ENCODE measurements at places on chromosomes 11 and 22.

GRCh38 chr11:128940603-128941002, 2.1 kb downstream of the TP53AIP1 start:
- no peak for DNase-seq

DNA sequence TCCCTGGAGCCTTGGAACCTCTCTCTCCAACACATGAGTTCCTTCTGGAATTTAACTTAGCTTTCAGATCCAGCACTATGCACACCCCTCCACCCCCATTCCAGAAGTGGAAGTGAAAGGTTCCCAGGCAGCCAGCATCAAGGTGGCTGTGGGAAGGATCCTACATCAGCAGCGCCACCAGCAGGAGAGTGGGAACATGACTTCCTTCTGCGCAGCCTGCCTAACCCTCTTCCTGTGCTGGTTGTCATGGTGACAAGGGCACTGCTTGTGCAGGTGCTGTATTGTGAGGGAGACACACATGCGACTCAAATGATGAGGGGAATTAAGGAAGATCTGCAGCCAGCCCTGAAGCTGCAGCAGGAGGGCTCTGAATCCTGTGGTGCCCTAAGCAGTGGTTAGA, 904.5 kb upstream of the API5 start:
- peak; percentile 10 for DNase-seq

GRCh38 chr22:31933816-31934482, 10.4 kb upstream of the YWHAH start:
- no peak for DNase-seq

DNA sequence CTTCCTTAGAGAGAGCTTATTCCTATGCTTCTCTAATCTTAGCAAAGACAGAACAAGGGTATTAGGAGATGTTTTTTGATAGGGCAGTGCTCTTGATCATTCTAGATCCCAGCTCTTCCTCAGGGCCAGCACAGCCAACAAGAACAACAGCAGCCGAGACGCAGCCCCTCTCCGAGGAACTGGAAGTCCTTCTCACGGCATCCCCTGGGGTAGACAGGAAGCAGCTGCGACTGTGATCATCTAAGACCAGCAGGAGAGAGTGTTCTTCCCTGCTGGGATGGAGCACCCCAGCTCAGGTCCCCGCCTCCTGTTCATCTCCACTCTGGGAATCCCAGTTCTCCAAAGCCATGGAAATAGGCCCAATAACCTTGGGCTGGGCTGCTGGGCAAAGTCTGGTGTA, 29.6 kb downstream of the IRAG1 start:
- no peak for DNase-seq

- DNase-seq, result no peak
Observed at GRCh38 chr22:46536537-46537224, 739 bp downstream of the CELSR1 start.

DNA sequence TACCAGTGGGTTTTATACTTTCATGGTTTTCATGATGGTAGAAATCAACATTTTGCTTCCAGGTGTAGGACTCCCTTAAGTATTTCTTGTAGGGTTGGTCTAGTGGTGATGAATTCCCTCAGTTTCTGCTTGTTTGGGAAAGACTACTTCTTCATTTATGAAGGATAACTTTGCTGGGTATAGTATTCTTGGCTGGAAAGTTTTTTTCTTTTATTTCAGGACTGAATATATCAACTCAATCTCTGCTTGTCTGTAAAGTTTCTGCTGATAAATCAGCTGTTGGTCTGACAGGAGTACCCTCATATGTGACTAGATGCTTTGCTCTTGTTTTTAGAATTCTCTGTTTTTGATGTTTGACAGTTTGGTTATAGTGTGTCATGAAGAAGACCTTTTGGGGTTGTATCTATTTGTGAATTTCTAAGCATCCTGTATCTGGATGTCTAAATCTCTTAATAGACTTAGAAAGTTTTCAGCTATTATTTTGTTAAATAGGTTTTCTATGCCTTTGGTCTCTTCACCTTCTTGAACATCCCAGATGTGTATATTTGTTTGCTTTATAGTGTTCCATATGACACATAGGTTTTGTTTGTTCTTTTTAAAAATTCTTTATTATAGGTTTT, 95.9 kb downstream of the ENTHD1 start:
- DNase-seq, result no peak

DNA sequence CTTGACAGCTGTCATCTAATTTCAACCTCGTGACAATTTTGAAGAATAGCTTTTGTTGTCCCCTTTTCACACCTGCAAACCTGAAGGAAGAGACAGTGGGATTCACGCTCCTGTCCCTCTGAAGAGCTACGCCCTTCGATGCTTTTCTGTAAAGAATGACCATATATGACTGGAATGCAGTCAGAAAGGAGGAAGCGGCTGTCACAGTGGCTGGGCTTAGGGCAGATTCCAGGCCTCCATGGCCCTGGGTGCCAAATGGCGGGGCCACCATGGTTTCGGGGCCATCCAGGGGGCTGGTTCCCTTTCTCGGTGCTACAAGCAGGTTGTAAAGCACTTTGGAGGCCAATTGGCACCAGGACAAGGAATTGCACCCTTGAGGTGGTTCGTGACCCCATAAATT, 22.2 kb upstream of the FGF19 start:
- DNase-seq, result no peak

- DNase-seq, result peak; percentile 30
Observed at GRCh38 chr22:42080287-42080686, 787 bp downstream of the SMDT1 start.

- no peak for DNase-seq
Observed at GRCh38 chr11:130635937-130636630, 187.6 kb downstream of the ADAMTS15 start.

DNA sequence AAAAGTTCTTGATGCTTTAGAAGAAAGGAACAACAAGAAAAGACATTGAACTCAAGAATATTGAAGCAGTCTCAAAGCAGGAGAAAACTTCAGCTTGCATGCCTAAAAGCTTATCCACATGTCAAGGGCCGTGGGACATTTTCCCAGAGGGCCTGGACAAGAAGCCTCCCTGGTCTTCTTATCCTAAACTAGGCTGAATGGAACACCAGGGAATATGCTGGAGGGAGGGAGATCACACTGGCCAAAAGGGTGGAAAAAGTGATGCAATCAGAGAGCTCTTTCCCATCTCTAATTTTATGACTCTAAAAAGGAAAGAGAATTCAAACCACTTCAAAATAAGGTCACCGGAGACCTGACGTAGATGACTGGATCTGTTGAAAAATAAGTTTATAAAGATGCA, 107.2 kb downstream of the MPPED2 start:
- DNase-seq, result no peak

DNA sequence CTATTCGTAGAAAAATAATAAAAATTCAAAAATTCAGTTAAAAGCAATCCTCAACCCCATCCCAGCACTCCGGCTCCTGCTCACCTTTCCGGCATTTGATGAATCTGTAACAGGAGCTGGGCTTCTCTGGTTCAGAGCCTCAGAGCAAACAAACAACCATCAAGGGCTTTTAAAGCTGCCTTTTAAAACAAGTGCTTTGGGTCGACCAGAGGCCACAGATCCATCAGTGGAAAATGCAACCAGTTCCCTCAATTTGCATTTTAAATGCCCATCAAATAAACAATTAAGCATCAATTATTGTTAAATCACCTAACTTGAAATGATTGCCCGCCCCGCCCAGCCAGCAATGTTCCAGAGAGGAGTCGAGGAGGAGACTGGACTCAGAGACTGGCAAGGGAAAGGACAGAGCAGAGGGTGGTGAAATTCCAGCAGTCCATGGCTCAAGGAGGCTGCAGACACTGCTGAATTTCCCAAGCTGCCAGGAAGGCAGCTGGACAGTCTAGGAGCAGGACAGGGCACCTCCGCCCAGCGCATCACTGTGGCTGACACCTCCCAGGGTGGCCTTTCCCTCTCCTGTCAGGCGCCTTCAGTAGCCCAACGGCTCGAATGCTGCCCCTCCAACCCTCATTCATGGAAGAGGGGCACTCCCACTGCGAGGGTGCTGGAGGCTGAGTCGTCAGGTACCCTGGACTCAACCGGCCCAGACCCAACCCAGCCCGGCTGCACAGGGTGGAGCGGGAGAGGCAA, 7.5 kb downstream of the FXYD6 start:
- DNase-seq, result no peak

DNA sequence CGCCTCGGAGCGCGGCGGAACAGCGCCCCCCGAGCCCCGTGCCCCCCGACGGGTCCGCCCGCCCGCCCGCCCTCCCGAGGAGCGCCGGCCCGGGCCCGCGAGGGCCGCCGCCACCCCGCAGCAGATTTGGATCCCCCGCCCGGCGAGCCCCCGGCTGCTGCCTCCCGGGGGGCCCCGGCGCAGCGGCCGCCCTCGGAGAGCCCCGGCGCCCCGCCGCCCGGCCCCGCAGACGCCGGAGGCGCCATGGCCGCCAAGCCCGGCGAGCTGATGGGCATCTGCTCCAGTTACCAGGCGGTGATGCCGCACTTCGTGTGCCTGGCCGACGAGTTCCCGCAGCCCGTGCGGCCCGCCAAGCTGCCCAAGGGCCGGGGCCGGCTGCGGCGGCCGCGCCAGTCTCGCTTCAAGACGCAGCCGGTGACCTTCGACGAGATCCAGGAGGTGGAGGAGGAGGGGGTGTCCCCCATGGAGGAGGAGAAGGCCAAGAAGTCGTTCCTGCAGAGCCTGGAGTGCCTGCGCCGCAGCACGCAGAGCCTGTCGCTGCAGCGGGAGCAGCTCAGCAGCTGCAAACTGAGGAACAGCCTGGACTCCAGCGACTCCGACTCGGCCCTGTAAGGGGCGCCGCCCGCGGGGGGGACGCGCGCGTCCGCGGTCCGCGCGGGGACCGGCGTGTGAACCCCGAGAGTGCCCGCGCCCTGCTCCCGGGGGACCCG, 380 bp downstream of the C11orf96 start:
- peak; percentile 50 for DNase-seq

GRCh38 chr11:76365038-76365679, 15.8 kb downstream of the THAP12 start:
- DNase-seq, result no peak

- no peak for DNase-seq
Observed at GRCh38 chr22:39410264-39410663, 10.7 kb downstream of the TAB1 start.

DNA sequence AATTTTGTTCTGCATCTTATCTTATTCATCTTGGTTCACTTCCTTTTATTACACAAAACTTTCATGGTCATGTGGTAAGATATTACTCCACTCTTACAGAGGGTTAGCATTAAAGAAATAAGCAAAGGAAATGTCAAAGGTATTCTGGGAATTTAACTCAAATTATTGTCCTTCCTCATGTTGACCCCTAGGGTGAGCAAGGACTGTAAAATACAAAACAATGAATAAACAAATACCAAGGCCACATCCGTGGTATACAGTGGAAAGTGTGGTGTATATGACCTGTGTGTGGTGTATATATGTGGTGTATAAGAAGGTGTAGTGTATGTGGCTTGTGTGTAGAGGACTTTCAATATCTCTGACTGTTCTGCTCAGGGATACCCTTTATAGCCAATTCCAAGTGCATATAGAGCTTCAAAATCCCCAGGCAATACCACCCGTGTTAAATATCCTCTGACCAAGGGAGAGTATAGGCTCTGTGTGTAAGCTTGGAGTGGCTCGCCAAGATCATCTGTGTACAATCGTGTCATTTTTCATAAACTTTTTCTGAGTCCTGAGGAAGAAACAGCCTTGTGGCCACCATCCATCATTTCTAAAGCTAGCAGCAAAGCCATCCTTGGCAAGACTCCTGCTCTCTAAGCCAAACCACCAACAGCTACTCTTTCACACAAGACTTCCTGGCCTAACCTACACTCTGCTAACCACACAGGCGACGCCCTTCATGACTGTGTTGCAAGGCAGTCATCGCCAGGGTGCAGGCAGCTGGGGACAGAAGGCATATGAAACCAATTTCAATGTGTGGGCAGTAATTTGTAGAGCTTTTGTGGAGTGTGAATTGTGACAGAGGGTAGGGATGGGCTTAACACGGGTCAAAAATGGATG, 548.0 kb downstream of the ETS1 start:
- DNase-seq, result no peak

GRCh38 chr11:77127920-77128691, at the start of gene MYO7A:
Gene MYO7A (plus strand): TSS chr11:77128246. CDS start chr11:77130635, 2,389 bp downstream.
- DNase-seq, result peak; percentile 45

- DNase-seq, result no peak
Observed at GRCh38 chr11:36469063-36469462, 41.0 kb downstream of the TRAF6 start.

DNA sequence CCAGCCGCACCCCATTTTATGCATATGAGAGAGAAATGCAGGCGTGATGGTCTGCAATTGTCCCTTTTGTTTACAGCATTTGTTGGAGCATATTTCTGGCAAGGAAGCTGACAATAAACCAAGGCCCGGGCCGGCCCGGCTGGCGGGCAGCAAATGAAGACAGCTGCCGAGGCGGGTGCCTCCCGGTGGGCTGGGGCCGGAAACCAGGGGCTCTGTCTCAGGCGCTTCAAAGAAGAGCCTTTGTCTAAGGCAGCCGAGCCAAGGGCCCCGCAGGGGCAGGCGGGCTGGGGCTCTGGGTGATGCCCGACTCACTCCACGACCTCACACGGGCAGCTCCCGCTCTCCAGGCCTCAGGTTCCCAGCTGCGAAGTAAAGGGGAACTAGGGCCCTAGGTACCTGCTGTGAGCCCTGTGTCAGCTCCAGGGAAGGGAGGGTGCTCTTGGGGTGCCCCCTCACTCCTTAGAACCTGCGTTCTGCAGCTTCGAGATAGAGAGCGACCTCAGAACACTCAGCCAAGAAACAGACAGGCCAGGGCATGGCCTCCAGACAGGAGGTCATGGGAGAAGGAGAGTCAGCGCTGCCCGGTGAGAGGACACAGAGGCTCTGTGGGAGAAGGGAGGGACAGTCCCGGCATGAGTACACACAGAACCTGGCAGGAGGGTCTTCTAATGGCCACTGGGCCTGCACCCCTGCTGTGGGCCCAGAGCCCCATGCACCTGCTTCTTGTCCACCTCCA, 2.4 kb downstream of the LINC01488 start:
- DNase-seq, result no peak

DNA sequence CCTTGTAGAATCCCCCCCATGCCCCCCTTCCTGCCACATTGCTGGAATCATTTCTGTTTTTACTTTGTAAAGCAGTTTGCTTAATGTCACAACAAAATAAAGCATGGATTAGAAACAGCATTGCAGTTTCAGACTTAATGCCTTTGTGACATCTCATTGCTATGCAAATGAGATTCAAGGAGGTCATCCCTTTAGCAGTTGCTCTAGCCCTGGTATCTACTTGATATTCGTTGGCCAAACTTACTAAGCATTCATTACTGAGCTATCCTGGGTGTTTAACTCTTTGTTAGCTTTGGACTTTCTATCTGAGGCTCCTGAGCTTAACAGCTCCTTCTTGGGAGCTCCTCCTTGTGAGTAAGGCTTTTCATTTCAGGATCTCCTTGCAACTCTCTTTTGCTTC, 16.3 kb downstream of the FAT3 start:
- no peak for DNase-seq

DNA sequence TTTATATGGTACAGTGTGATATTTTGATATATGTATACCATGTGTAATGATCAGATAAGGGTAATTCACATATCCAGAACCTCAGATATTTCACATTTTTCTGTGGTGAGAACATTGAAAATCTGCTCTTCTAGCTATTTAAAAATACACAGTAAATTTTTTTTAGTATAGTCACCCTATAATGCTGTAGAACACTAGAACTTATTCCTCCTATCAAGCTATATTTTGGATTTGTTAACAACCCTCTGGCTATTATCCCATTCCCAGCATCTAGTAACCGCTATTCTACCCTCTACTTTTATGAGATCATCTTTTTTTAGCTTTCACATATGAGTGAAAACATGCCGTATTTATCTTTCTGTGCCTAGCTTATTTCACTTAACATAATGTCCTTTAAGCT, 65.5 kb upstream of the SYT9 start:
- no peak for DNase-seq

GRCh38 chr11:61899146-61899841, 7.9 kb upstream of the FADS3 start:
- peak; percentile 76 for DNase-seq

Measured in hypothalamus (tissue), 51 donors.